ENCODE measurements at places on chromosomes 11 and 22. TPM values are rescaled to one million over a fixed set of nuclear protein-coding genes. Genes with fewer than 3 reads are reported as not detected.

DNA sequence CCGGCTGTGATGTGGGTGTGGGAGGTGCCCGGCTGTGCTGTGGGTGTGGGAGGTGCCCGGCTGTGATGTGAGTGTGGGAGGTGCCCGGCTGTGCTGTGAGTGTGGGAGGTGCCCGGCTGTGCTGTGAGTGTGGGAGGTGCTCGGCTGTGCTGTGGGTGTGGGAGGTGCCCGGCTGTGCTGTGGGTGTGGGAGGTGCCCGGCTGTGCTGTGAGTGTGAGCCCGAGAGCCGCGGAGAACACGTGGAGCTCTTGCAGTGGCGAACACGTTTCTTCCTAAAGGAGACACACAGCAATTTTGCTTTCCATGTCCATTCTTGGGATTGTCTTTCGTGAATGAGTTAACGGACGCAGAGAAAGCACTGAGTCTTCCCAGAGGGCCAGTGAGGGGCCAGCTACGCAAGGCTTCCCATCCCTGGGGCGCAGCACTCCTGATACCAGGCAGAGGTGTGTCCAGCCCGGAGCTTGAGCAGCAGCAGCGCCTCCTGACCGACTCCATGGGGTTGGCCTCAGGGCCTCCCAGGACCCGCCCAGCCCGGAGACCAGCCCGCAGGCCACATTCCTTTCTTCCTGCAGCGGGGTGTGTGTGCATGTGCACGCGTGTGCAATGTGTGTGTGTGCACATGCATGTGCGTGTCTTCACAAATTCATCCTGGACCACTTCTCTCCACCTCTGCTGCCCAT, 245.0 kb upstream of the B3GAT1 start:
- no peaks in the 10 kb centered on the region for H3K36me3 ChIP-seq
- DNase-seq: no peak
- H3K27ac ChIP-seq: no peak overlapping the region
- H3K4me1 ChIP-seq: no peaks in the 10 kb centered on the region
- H3K4me3 ChIP-seq: no peak overlapping the region

- no peak overlapping the region for H3K27ac ChIP-seq
- H3K27me3 ChIP-seq: no peaks in the 10 kb centered on the region
- H3K4me1 ChIP-seq: no peaks in the 10 kb centered on the region
- H3K4me3 ChIP-seq: no peak overlapping the region
These were observed 115.4 kb downstream of the OSBP2 start for GRCh38 chr22:30810105-30810504.

DNA sequence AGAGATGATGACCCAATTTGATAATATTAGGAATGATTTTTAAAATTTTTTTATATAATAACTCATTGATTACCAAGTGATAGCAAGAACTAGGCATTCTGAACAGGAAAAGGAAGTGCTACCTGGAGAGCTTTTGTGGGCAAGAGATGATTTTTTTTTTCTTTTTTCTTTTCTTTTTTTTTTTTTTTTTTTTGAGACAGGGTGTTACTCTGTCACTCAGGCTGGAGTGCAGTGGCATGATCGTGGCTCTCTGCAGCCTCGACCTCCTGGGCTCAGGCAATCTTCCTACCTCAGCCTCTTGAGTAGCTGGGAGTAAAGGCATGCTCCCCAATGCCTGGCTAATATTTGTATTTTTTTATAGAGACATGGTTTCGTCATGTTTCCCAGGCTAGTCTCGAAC, 40.4 kb downstream of the TNRC6B start:
- peaks cover 88% of the 10 kb centered on the region for H3K4me1 ChIP-seq
- peak overlapping the region; percentile 36 for H3K27ac ChIP-seq
- no peak overlapping the region for H3K4me3 ChIP-seq
- H3K27me3 ChIP-seq: no peaks in the 10 kb centered on the region
- no peak for DNase-seq

TPBGL gene
- total RNA-seq: not detected

- peaks cover 3% of the 10 kb centered on the region for H3K36me3 ChIP-seq
- no peaks in the 10 kb centered on the region for H3K27me3 ChIP-seq
- no peak overlapping the region for H3K4me3 ChIP-seq
- peak overlapping the region; percentile 67 for H3K27ac ChIP-seq
- H3K4me1 ChIP-seq: peaks cover 5% of the 10 kb centered on the region
- DNase-seq: no peak
These were observed 16.8 kb downstream of the TPST2 start for GRCh38 chr22:26573026-26573662.
